ENCODE measurements at places on chromosomes 3 and 15. TPM values are rescaled to one million over a fixed set of nuclear protein-coding genes. Genes with fewer than 3 reads are reported as not detected.

DNA sequence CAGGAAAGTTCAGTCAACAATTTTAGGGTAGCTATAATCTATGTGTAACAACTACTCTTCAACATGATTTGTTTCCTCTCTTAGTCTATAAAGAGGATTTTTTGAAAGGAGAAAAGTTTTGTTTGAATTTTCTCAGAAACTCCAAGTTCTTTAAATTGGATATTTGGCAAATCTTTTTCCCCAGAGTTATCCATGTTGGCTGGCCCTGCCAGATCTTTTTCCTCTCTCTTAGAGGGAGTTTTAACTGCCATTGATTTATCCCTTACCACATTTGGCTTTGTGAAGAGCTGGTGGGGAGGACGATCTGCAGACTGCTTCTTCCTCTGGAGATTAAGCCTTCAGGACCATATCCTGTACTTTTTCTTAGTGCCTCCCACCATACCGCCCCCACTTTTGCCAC is 64.9 kb upstream of the ROPN1 start:
- DNase-seq, result no peak
- H3K4me3 ChIP-seq, result no peak overlapping the region
- no peaks in the 10 kb centered on the region for H3K36me3 ChIP-seq
- no peaks in the 10 kb centered on the region for H3K4me1 ChIP-seq
- no peak overlapping the region for H3K27ac ChIP-seq

The ANKRD34C gene
- polyA plus RNA-seq, result 0.07 TPM

The FBN1 gene
- polyA plus RNA-seq, result 6.3 TPM

The SLC2A2 gene
- 0.05 TPM for polyA plus RNA-seq

The NANOGP8 gene
- 0.05 TPM for polyA plus RNA-seq

- H3K27ac ChIP-seq, result no peak overlapping the region
- peaks cover 10% of the 10 kb centered on the region for H3K36me3 ChIP-seq
- no peaks in the 10 kb centered on the region for H3K27me3 ChIP-seq
- peaks cover 3% of the 10 kb centered on the region for H3K4me1 ChIP-seq
Measured at GRCh38 chr3:67605377-67605776, 49.0 kb downstream of the SUCLG2 start.

- H3K4me3 ChIP-seq, result no peak overlapping the region
- H3K36me3 ChIP-seq, result no peaks in the 10 kb centered on the region
- H3K27ac ChIP-seq, result no peak overlapping the region
- no peak for DNase-seq
- H3K4me1 ChIP-seq, result no peaks in the 10 kb centered on the region
Measured at GRCh38 chr3:127062926-127063325, 80.0 kb downstream of the PLXNA1 start.

DNA sequence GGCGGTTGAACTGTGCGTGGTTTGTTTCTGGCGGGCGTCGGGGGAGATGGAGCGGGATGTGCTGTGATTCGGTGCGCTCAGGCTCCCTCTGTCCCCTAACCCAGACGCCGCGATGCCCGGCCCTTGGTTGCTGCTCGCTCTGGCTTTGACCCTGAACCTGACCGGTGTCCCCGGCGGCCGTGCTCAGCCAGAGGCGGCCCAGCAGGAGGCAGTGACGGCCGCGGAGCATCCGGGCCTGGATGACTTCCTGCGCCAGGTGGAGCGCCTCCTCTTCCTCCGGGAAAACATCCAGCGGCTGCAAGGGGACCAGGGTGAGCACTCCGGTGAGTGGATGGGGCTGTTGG is 1.2 kb downstream of the TRH start:
- H3K27me3 ChIP-seq, result peaks cover 69% of the 10 kb centered on the region
- H3K4me3 ChIP-seq, result no peak overlapping the region
- H3K27ac ChIP-seq, result no peak overlapping the region
- H3K36me3 ChIP-seq, result no peaks in the 10 kb centered on the region
- no peak for DNase-seq

DNA sequence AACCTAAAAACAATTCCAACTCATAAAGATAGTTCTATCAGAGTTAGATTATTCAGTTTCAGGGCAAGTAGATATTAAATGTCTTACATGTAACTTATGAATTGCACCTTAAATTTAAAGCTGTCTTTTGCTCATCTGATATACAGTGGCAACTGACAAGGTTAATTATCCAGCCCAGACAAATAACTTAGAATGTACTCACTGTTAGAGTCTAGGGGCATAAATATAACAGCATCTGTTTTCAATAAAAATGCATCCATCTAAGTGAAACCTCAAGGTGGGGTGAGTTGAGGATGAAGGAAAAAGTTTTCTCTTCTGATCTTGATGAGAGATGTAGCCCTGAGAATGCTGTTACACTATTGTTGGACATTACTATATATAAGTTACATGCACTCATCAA is 112.6 kb downstream of the FBN1 start:
- DNase-seq, result no peak
- no peaks in the 10 kb centered on the region for H3K27me3 ChIP-seq
- no peak overlapping the region for H3K4me3 ChIP-seq
- H3K36me3 ChIP-seq, result no peaks in the 10 kb centered on the region

- H3K36me3 ChIP-seq, result no peaks in the 10 kb centered on the region
- H3K27ac ChIP-seq, result no peak overlapping the region
- DNase-seq, result no peak
- no peak overlapping the region for H3K4me3 ChIP-seq
- H3K4me1 ChIP-seq, result no peaks in the 10 kb centered on the region
- H3K27me3 ChIP-seq, result no peaks in the 10 kb centered on the region
Measured at GRCh38 chr3:21434310-21434709, 316.7 kb downstream of the ZNF385D start.

GRCh38 chr3:139284221-139284620 is 59.6 kb upstream of the MRPS22 start:
- no peak overlapping the region for H3K27ac ChIP-seq
- DNase-seq, result no peak
- H3K27me3 ChIP-seq, result no peaks in the 10 kb centered on the region
- H3K4me3 ChIP-seq, result no peak overlapping the region

DNA sequence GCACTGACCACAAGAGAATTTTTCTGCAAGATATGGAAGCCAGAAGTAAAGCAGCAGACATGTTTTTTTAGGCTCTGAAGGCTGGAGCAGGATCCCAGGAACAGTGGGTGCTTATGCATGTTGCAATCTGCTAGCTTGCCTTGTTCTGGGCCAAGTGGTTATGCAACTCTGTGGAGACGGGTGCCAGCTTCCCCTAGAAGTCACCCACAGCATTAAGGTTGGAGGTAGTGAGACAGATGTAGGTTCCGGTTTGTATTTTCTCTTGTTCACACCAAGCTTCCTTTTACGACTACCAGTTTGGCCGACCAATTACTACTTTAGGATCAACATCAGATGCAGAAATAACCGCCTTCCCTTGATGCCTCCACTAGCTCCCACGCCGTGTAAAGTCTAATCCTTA is 11.1 kb downstream of the DPH3 start:
- no peaks in the 10 kb centered on the region for H3K36me3 ChIP-seq
- DNase-seq, result no peak
- H3K4me1 ChIP-seq, result peaks cover 22% of the 10 kb centered on the region
- H3K27me3 ChIP-seq, result no peaks in the 10 kb centered on the region

DNA sequence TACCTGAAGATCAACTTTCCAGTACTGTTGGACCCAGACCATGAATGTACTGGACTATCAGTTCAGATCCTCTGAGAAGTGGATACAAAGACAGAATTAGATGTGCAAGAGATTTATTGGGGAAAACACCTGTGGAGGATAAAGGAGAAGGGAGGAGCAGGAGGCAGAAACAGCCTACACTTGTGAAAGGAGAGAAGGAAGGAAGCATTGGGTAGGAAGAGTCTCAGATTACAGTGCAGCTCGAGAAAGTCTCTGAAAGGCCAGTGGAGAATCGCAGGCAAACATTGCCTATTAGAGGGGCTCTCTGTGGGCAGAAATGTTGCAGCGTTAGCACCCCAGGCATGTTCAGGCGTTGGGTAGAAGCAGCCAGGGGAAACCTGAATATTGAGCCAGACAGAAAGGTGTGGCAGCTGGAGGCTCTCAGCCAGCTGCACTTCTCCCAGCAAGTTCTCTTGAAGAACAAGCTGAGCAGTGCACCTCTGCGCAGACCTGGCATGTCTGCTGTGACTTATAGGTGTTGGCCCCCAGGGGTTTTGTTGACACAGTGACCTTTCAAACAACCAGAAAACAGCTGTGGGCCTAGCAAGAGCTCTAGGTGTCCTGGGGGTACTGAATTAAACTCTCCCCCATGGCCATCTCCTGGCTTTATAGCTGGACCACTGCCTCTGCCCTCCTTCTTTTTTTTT is 7.0 kb downstream of the CHST14 start:
- DNase-seq, result no peak
- H3K27ac ChIP-seq, result no peak overlapping the region
- H3K4me1 ChIP-seq, result no peaks in the 10 kb centered on the region
- H3K36me3 ChIP-seq, result no peaks in the 10 kb centered on the region
